ENCODE measurements at places on chromosomes 11 and 22. TPM values are rescaled to one million over a fixed set of nuclear protein-coding genes. Genes with fewer than 3 reads are reported as not detected.

RGL4 gene
- 15.2 TPM for total RNA-seq

KLHL35 gene
- total RNA-seq = 0.66 TPM

CHCHD10 gene
- 44.3 TPM for total RNA-seq

TSGA10IP gene
- total RNA-seq = not detected

TMEM138 gene
- total RNA-seq = 71.6 TPM

GUCY1A2 gene
- not detected for total RNA-seq

OSM gene
- total RNA-seq = 1.1 TPM

DNA sequence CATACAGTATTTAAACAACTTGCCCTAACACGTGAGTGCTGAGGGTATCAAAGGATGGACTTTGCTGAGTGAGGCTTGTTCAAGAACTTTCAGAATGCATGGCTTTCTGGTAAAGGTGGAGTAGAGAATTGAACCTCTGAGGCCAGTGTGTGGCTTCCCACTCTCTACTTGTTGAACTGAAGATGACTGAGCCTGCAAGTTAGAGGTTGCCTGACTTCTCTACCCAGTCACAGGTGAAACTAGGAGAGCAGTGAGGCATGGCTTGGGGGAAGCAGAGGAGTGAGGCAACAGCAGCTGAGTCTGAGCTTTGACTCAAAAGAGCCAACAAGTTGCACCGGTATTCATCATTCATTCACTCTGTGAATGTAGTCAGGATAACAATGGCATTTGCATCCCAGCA lies 256.4 kb upstream of the SESN3 start:
- H3K27ac ChIP-seq = no peak overlapping the region
- DNase-seq = no peak
- no peak overlapping the region for H3K4me3 ChIP-seq
- no peaks in the 10 kb centered on the region for H3K36me3 ChIP-seq
- H3K27me3 ChIP-seq = no peaks in the 10 kb centered on the region

DNA sequence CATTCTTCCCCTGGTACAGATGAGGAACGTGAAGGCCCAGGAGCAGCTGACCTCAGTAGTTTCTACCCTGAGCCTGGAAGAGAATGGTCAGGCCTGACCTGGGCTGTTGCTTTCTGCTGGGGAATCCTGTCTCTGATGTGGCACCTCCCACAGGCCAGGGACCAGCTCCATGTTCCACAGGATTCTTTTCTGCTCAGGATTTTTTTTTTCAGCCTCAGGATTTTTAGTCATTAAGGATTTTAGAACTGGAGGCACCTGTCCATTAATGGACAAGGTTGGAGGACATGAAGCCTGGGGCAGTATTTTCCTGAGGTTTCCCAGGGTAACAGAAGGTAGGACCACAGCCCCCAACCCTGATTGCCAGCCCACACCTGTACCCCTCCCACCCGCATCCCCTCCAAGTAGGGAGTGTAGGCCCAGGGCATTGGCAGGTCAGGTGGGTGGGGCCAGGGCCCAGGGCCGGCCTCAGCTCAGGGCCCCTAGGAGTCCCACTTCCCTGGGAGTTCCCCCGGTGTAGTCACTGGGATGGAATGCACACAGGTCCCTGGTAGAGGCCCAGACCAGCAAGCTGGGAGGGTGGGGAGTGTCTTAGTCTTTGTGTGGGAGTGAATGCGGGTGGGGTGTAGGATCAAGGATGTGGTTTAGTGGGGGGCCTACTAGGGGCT lies 16.1 kb downstream of the BIK start:
- DNase-seq = no peak
- H3K27ac ChIP-seq = no peak overlapping the region

DNA sequence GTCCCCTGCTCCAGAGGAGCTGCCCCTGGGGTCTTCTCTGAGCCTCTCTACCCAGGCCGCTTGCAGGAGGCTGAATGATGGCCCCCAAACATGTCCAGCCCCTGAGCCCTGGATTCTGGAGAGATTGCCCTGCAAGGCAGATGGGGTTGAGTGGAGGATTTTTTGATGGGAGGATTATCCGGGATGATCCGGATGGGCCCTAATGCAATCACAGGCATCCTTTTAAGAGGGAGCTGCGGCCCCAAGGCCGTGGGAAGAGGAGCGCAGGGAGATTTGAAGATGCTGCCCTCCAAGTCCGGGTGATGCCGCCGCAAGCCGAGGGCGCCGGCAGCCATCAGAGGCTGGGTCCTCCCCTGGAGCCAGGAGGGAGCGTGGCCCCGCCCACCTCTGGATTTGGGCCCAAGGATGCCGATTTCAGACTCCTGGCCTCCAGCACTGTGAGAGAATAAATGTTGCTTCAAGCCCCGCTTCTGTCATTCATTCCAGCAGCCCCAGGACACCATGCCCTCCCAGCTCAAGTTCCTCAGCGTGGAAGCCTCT lies 66.0 kb downstream of the WNT7B start:
- DNase-seq = no peak
- no peak overlapping the region for H3K4me3 ChIP-seq
- peaks cover 1% of the 10 kb centered on the region for H3K4me1 ChIP-seq
- H3K36me3 ChIP-seq = no peaks in the 10 kb centered on the region
- H3K27me3 ChIP-seq = peaks cover 3% of the 10 kb centered on the region
- H3K27ac ChIP-seq = no peak overlapping the region

DNA sequence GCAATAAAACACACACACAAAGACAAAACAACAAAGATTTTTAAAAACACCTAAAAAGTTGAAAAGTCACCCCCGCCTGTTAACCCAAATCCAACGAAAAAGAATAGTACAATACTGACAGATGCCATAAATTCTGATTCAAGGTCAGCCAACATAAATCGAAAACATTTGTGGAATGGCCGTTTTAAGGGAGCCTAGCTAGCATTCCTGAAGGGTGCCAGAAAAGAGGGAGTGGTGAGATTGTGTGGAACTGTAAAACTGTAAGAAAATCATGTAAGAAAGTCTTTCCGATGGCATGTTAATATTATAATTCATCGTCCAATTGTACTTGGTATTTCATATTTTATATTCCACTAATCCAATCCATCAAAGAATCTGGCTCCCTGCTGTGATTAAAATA lies 75.1 kb downstream of the RAB38 start:
- H3K27me3 ChIP-seq = peaks cover 5% of the 10 kb centered on the region
- no peak for DNase-seq
- H3K27ac ChIP-seq = no peak overlapping the region
- H3K4me1 ChIP-seq = no peaks in the 10 kb centered on the region
- no peak overlapping the region for H3K4me3 ChIP-seq
- H3K36me3 ChIP-seq = no peaks in the 10 kb centered on the region

- no peaks in the 10 kb centered on the region for H3K27me3 ChIP-seq
- H3K4me1 ChIP-seq = no peaks in the 10 kb centered on the region
- no peak overlapping the region for H3K27ac ChIP-seq
- no peak overlapping the region for H3K4me3 ChIP-seq
- DNase-seq = no peak
- peaks cover 8% of the 10 kb centered on the region for H3K36me3 ChIP-seq
Observed at GRCh38 chr11:9495803-9496514, 35.1 kb downstream of the ZNF143 start.

GRCh38 chr11:13033760-13034533 lies 24.8 kb downstream of the RASSF10 start:
- DNase-seq = no peak
- H3K36me3 ChIP-seq = no peaks in the 10 kb centered on the region
- no peak overlapping the region for H3K27ac ChIP-seq
- H3K4me3 ChIP-seq = no peak overlapping the region
- H3K27me3 ChIP-seq = peaks cover 27% of the 10 kb centered on the region
- no peaks in the 10 kb centered on the region for H3K4me1 ChIP-seq

DNA sequence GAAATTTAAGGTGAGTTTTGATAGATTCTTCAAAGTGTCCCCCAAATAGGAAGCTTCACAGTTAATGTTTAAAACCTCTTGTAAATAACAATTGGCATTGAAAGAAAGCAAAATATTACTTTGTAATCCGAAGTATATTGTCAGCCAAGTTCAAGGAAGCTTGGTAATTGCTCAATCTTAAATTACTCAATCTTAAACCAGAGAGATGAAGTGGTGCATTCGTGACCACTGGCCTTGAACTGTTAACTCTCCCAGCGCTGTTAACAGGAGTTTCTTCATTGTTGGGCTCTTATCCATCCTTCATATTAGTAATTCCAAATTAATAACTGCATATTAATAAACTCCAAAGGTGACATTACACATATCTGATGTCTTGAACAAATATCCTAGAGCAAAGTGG lies 20.6 kb upstream of the FDX1 start:
- no peak overlapping the region for H3K4me3 ChIP-seq
- no peak overlapping the region for H3K27ac ChIP-seq
- no peaks in the 10 kb centered on the region for H3K36me3 ChIP-seq
- H3K27me3 ChIP-seq = no peaks in the 10 kb centered on the region
- H3K4me1 ChIP-seq = no peaks in the 10 kb centered on the region
- no peak for DNase-seq

DNA sequence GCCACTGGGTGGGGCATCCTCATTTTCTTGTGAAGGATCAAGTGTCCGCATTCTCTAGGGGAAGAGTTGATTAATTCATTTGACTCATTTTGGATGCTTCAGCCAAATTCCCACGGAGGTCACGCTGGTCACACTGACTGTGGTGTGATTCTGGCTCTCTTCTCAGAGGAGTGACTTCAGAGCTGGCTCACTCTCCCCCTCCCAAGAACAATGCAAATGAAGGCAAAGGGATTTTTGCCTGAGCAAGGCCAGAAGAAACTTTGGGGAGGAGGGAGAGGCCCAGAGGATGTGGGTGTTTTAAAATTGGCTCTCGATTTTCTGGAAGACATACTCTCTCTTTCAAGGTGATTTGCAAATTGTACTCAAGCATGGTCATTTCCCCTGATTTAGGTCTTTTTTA lies 51.1 kb upstream of the LMO2 start:
- H3K27me3 ChIP-seq = no peaks in the 10 kb centered on the region
- no peak overlapping the region for H3K27ac ChIP-seq
- no peak overlapping the region for H3K4me3 ChIP-seq

DNA sequence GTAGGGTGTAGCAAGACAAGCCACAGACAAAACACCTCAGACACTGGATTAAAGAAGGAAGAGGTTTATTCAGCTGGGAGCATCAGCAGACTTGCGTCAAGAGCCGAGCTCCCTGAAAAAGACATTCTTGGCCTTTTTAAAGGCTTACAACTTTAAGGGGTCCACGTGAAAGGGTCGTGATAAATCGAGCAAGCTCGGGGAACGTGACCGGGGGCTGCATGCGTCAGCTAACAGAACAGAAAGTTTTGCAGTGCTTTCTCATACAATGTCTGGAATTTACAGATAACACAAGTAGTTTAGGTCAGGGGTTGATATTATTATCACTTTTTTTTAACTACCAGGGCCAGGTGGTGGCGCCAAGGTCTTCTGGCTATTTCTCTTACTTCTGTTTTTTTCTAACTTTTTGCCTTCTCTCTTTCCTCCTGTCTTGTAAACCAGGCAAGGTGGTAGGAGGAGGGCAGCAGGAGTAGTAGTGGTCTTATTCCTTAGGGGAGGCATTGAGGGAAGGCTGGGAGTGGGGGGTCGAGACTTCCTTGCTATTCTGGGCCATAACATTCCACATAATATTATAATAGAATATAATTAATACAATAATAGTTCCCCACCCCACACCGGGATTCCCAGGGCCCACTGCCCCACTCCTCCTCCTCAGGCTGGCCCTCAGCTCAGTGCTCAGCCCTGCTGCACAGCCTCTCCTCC lies 587 bp upstream of the ALDH3B1 start:
- H3K27me3 ChIP-seq = peaks cover 12% of the 10 kb centered on the region
- no peaks in the 10 kb centered on the region for H3K36me3 ChIP-seq
- DNase-seq = no peak
- peak overlapping the region; percentile 72 for H3K27ac ChIP-seq
- peaks cover 24% of the 10 kb centered on the region for H3K4me1 ChIP-seq
- H3K4me3 ChIP-seq = peak overlapping the region; percentile 73
